ENCODE measurements at places on chromosomes 12 and 14.

DNA sequence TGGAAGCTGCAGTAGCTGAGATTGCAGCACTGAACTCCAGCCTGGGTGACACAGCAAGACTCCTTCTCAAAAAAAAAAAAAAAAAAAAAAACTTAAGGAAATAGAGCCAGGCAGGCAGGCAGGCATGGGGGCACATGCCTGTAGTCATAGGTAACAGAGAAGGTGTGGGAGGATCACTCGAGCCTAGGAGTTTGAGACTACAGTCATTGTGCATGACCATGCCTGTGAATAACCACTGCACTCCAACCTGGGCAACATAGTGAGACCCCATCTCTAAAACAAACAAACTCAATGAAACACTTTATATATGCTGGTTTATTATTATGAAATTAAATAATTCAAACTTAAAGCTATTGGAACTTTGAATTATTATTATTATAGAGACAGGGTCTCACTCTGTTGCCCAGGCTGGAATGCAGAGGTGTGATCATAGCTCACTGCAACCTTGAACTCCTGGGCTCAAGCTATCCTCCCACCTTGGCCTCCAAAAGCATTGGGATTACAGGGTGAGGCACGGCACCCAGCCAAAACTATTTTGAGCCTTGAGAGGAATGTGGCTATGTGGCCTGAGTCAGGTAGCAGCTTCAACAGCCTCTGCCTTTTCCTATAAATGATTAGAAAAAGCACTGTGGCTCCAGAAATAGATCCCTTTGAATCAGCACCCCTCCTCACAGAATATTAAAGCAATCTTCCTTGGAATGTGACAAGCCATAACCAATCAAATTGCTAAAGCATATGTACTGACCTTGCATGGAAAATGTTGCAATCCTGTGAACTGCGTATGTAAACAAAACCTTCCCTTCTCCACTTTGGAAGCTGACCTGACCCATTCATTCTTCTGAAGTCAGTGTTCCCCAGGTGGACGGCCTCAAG lies 34.7 kb upstream of the YY1 start:
- peaks cover 9% of the 10 kb centered on the region for H3K27me3 ChIP-seq
- H3K4me1 ChIP-seq: peaks cover 1% of the 10 kb centered on the region
- H3K27ac ChIP-seq: no peak overlapping the region
- no peak overlapping the region for H3K4me3 ChIP-seq
- H3K36me3 ChIP-seq: no peaks in the 10 kb centered on the region

GRCh38 chr12:130218682-130219081 lies 56.4 kb downstream of the FZD10 start:
- no peaks in the 10 kb centered on the region for H3K36me3 ChIP-seq
- no peak for DNase-seq

- no peak for DNase-seq
- H3K4me1 ChIP-seq: peaks cover 4% of the 10 kb centered on the region
- H3K27ac ChIP-seq: no peak overlapping the region
- H3K4me3 ChIP-seq: no peak overlapping the region
These were observed 48.2 kb downstream of the CALM1 start for GRCh38 chr14:90445011-90445410.

- peak overlapping the region; percentile 66 for H3K4me3 ChIP-seq
- peaks cover 6% of the 10 kb centered on the region for H3K27me3 ChIP-seq
- H3K27ac ChIP-seq: peak overlapping the region; percentile 84
- no peaks in the 10 kb centered on the region for H3K36me3 ChIP-seq
- DNase-seq: no peak
These were observed 6.2 kb upstream of the SLC15A4 start for GRCh38 chr12:128829861-128830504.

Data from activated naive CD8-positive, alpha-beta T cell treated with anti-CD3 and anti-CD28 coated beads, Interleukin-2, amount 10 ng/mL, durations not matched to agents 7 days and 5 days (primary cell).